Stimulated activated CD4-positive, alpha-beta T cell treated with anti-CD3 and anti-CD28 coated beads, Interleukin-15, amount 100 ng/mL, for 1 hour (primary cell): ENCODE measurements at places on chromosomes 6 and 20.

DNA sequence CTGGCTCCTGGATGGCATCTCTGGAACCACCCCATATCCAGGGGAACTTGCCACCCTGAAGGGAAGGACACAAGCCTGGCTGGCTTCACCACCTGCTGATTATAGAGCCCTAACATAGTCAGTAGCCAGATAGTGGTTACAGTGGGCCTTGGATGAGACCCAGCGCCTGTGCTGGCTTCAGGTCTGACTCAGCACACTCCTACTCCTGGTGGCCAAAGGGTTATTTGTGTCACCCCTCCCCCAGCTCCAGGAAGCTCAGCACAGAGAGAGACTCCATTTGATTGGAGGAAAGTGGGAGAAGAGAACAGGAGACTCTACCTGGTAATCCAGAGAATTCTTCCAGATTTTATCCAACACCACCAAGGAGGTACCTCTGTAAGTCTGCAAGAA, 12.8 kb downstream of the SNX14 start:
- no peak for DNase-seq

GRCh38 chr6:48184648-48185047, 73.7 kb upstream of the PTCHD4 start:
- DNase-seq = no peak

- DNase-seq = no peak
Measured at GRCh38 chr6:164826831-164827468, 482.5 kb downstream of the C6orf118 start.

DNA sequence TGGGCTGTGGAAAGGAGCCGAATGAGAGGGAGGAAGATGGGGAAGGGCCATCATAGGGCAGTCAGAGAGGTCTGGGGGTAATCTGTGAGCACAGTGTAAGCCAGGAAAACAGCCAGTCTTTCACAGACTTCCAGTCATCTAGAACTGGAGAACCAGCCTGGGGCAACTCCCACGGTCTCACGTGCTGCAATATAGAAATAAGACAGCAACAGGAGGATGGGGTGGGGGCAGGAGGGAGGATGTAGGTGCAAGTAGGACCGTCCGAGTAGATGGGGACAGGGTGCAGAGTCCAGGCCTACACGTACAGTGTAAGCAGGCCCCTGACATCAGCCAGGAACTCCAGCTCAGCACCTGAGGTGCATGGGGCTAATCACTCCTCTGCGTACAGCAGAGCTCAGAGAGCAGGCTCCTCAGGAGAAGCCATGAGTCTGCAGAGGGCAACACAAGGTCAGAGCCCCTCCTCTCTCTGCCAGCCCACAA, 58.2 kb upstream of the TNFAIP3 start:
- no peak for DNase-seq

DNA sequence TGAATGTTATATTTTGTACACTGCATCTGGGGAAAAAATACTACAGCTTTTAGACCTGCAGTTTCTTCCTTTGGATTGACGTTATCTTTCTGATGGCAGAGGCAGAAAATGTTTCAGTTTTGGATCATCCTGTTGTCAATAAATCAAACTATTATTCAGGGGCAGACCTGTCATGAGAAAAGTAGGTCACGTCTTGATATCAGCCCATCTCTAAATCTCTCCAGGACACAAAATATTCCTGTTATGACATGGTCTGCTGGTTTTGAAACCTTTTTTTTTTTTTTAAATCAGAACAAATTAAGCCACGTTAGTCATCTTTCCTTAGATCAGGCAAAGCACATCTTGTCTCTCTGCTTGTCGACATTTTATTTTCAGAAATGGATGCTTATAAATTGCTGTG, 24.0 kb downstream of the IL20RA start:
- DNase-seq = no peak

- no peak for DNase-seq
Measured at GRCh38 chr6:41642090-41642959, 4.1 kb downstream of the MDFI start.

DNA sequence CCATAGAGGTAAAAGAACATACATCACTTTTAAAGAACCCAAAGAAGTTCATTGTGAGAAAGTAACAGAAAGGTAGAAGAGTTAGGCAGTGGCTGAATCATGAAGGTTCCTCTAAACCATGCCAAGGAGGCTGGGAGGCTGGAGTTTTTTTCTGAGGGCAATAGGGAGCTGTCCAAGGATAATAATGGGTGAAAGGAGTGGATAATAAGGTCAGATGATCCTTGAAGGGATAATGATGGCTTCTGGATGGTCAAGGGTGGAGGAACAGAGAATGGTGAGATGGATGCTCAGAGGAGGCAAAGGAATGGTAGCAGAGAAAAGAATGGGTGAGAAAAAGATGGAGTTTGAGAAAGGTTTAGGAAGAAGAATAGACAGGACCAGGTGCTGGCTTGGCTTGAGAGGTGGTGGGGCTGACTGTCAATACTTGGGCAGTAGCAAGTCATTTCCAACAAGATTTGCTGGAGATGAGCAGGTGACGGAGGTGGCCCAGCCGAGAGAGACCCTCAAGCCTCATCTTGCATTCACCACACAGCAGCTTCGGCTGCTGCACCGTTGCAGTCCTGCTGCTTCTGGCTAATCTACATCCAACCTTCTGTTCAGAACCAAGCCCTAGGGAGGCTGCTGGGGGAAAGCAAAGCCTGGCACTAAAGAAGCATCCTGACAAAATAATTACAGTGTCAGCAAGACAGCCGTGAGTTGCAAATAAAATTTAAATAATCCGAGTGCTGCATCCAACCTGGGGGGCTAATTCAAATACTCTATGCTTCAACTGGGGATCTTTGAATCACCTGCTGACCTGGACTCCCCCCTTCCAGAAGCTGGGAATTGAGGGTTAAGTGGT, 131.2 kb upstream of the KCNG1 start:
- no peak for DNase-seq

DNA sequence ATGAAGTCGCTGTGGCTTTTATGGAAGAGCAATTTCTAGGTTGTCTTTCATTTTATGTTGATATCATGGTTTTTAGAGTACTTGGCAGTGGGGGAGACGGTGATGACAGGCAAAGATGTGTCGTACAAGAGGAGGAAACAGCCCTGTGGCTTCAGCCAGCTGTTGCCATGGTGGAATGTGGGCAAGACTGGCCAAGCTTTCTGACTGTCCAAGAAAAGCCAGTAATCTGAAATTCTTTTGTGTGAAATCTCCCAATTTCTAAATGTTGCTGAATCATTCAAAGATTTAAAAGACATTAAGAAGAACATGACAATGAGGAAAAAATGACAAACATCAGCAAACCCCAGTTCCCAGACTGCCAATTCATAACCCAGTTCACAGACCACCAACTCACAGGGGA, 23.1 kb downstream of the PFDN4 start:
- no peak for DNase-seq

DNA sequence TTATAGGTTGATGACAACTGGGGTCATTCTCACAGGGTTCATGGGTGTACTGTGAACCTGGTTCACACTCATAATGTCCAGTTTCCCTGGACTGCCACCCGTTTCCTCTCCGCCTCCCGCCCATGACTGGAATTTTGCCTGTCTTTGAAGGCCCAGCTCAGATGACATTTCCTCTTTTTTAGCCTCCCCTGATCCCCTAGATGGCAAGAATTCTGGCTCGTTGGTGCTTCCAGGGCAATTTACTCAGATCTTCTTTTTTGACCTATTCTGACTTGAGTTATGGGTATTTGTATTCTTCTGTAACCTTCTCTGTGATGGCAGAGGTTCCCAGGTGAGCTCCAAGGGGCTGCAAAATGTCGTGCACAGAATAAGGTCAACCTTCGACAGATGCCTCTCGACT, 5.7 kb upstream of the CITED2 start:
- DNase-seq = no peak
